ENCODE measurements at places on chromosomes 7 and 10. TPM values are rescaled to one million over a fixed set of nuclear protein-coding genes. Genes with fewer than 3 reads are reported as not detected.

DNA sequence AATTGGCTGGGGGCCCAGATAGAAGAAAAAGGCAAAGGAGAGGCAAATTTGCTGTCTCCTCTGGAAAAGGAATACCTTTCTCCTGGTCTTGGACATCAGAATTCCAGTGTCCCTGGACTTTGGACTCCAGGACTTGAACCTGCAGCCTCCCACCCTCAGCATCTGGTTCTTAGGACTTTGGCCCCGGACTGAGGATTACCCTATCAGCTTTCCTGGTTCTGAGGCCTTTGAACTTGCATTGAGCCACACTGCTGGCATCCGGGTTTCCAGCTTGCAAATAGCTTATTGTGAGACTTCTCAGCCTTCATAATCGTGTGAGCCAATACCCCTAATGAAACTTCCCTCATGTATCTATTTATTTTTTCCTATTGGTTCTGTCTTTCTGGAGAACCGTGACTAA lies 68.3 kb downstream of the DNAH11 start:
- no peak for DNase-seq

GRCh38 chr10:43806831-43807640 lies 158.4 kb upstream of the ZNF32 start:
- no peak for DNase-seq

GRCh38 chr7:105118612-105119600 lies 104.9 kb downstream of the KMT2E start:
- no peak for DNase-seq

- no peak for DNase-seq
Observed at GRCh38 chr7:136114966-136115762, 138.0 kb upstream of the MTPN start.

The VSTM4 gene
- polyA plus RNA-seq, result 28.7 TPM

DNA sequence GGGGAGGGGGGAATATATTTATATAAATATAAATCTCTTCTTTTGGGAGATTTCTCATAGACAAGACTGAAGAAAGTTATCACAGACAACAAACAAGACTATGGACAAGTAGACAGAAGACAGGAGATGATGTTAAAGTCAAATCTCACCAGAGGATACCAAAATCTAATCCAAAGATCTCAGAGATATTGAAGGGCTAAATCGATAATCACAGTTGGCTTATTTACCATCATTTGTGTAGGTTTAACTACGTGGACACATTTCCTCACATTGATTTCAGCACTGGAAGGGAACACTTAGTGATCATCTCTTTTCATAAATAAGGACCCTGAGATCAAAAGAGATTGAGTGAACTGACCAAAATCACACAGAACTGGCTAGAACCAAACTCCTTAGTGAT lies 2.7 kb upstream of the INPP5F start:
- DNase-seq, result no peak

GRCh38 chr10:17708821-17709220 lies 43.2 kb upstream of the TMEM236 start:
- no peak for DNase-seq
